Posterior vena cava (tissue), 2 donors: ENCODE measurements at places on chromosomes 5 and 9. TPM values are rescaled to one million over a fixed set of nuclear protein-coding genes. Genes with fewer than 3 reads are reported as not detected.

- no peak for DNase-seq
Measured at GRCh38 chr9:101311758-101312420, 72.9 kb downstream of the BAAT start.

DNA sequence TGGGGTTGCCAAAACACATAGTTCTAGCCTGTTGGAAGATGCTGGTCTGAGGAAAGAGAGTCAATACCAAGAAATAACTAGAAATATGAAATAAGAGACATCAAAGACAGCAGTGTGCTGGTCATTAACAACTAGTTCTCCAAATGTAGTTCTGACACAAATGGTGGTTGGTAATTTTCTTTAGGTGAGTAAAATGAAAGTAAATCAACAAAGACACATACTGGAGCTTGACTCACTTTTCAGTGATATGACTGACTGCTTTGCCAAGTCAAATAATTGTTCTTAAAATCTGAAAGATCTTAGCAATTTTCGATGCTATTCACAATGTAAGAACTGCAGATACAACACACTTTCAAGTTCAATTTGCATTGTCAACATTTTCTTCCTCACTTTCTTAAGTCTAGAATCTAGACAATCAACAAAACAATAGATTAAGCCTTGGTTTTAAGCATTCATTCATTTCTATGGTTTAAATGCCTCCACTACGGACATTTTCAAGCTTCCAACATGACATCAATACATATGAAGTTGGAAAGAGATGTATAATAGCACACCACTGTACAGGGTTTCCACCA is 166.8 kb upstream of the MAP3K1 start:
- DNase-seq = no peak

GRCh38 chr5:92801911-92802310 is 779.1 kb downstream of the NR2F1-AS1 start:
- no peak for DNase-seq

DNA sequence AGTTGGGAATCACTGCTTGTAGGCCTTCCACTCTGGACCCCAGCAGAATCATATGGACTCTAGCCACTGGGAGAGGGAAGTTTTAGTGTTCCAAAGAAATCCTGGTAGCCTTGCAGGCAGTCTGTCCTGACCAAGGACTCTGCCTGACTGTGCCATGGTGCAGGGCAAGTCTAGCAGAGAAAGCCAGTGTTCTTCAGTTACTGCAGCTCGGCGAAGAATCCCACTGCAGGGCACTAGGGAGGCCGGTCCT is 20.3 kb upstream of the MATR3 start:
- no peak for DNase-seq

DNA sequence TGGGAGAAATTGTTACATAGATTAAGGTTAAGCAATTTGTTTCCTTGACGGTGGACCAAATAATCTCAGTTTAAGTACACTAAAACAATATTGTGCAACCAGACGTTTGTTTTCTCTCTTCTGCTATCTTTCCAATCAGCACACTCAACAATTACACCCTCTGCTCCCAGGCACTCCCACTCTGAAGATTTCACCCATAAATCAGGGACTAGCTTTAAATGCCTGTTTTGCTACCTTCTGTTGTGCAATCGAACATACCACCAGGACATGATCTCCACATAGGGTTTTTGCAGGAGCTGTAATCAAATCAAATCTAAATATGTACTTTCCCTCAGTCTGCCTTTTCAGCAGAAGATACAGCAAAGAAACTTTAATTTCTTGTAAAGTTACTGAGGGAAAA is 405.8 kb upstream of the TLE4 start:
- DNase-seq = no peak

DNA sequence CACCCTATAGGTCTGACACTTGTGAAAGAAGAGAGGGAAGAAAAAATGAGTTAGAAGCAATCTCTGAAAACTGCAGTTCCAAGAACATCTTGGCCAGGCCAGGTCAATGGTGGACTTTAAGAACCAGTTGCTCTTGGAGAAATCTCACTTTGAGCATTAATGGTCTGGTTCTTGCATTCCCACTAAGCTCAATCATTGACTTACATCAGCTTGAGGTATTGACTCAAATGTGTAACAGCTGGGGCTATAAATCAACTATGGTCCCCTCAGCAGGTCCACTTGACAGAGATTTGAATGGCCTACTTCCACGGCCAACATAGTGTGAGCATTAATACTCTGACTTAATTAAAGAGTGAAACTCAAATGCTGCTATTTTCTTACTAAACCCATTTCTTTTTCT is 357.8 kb upstream of the RGMB start:
- no peak for DNase-seq

- DNase-seq = peak; percentile 88
Measured at GRCh38 chr9:37998881-37999587, 70.0 kb downstream of the SHB start.

GRCh38 chr5:155633338-155633957 is 619.9 kb downstream of the KIF4B start:
- DNase-seq = no peak

DNA sequence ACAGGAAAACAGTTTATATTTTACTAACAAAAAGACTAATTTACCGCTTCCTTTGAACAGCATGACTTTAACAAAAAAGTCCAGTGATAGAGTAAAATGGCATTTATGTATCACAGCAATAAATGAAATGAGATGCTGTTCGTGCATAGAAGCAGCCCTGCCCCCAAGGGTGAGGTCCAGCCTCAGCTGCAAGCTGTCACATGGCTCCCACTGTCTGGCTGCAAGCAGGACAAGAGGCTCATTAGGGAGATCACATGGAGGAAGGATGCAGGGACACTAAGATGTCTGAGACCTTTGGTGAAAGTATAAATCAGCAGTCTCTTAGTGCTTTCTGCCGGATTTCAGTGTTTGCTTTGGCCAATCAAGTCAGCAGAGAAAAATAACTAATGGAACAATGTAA is 23.0 kb downstream of the GDNF start:
- no peak for DNase-seq

DNA sequence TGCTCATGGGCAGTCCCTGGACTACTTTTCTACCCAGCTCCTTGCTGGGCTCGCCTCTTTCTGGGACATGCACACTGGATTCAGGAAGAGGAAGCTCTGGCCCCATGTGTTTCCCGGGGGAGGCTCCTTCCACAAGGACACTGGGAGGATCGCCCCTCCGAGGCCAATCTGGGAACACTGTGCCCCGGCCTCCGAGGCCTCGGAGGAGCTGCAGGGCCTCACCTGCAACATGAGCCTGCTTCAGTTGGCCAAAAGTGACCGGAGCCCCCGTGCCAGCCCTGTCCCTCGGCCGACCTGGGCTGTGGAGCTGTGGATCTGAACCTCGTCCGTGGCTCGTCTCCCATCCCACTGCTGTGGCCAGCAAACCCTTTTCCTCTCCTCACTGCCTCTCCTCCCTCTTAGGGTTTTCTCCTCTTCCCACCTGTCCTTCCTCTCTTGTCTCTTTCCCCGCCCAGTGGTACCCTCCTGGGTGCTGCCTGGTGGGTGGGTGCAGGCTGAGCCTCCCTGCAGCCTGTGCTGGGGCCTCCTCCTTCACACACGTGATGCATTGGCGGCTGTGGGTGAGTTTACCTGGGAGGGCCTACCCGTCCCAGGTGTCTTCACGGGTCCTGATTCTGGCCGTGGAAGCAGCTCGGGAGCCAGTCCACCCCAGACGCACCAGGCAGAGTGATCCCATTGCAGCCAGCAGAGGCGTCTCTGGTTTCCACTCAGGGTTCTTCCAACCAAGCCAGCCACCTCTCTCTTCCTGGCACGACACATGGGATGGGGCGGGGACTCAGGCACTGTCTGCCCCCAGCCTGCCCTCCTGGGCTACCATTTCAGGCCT is 241.8 kb downstream of the CACNA1B start:
- peak; percentile 79 for DNase-seq

GRCh38 chr5:142753116-142753631 is 17.0 kb upstream of the ARHGAP26 start:
- peak; percentile 80 for DNase-seq

- no peak for DNase-seq
Measured at GRCh38 chr9:17807613-17808282, 228.9 kb downstream of the SH3GL2 start.

GRCh38 chr5:145975001-145975360 is 38.6 kb downstream of the SH3RF2 start:
- no peak for DNase-seq

DNA sequence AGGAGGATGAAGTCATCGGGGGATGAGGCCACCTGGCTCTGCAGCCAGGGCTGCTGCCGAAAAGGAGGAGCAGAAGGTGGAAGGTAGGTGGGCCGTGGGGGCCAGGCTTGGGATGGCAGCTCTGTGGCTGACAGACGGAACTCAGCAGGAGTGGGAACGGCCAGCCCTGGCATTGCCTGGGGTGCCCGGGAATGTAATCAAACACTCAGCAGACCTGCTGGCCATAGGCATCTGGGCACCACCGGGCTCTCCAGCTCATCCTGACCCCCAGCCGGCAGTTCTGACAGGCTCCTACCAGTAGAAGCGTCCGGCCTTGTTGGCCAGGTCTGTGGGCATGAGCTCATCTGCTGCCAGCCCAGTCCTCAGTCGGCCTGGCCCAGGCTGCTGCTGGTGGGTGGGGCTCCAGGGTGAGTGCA is 4.3 kb upstream of the FAT2 start:
- DNase-seq = no peak

GRCh38 chr5:57900381-57900944 is 417.9 kb upstream of the ACTBL2 start:
- no peak for DNase-seq

DNA sequence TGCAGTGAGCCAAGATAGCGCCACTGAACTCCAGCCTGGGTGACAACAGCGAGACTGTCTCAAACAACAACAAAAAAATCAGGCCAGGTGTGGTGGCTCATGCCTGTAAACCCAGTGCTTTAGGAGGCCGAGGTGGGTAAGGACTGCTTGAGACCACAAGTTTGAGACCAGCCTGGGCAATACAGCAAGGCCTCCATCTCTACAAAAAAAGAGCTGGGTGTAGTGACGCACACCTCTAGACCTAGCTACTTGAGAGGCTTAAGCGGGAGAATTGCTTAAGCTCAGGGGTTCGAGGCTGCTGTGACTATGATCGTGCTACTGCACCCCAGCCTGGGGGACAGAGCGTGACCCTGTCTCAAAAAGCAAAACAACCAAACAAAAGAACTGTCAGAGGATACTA is 39.9 kb upstream of the MTMR12 start:
- no peak for DNase-seq

DNA sequence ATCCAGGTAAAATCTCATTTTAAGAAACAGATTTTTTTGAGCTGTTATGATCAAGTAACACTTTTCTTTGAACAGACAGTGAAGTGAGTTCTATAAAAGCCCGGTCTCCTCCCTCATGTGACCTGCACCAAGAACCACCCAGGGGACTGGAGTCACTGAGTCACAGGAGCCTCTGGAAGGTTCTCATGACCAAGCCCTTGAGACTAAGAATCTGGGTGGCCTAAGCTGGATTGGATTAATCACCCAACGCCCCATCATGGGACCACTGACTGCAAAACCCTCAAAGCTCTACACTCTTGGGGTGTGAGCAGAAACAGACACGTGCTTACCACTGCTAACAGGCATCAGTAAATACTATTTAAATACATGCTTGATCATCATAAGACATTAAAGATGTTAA is 48.4 kb downstream of the SECISBP2 start:
- DNase-seq = peak; percentile 14

- no peak for DNase-seq
Measured at GRCh38 chr5:154782812-154783592, 27.8 kb downstream of the LARP1 start.

DNA sequence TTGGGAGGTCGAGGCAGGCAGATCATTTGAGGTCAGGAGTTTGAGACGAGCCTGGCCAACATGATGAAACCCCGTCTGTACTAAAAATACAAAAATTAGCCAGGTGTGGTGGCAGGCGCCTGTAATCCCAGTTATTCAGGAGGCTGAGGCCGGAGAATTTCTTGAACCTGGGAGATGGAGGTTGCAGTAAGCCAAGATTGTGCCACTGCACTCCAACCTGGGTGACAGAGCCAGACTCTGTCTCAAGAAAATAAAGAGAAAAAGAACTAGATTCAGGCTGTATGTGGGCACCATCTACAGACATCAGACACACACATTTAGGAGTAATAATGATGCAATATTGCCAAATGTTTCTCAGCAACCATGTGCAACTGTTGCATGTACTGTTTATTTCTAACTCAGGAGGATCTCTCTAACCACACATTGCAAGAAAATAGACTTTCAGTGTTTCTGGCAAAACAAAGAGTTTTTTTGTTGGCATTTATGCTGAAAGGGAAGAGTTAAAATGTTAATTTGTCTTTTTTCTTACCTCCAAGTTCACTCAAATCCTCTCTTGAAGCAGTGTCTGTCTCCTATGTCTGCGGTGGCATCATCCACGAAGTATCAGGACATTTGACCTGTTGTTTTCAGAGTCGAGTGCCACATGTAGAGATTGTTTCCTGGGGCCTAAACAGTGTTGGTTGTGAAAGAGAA is 5.1 kb upstream of the ORM1 start:
- DNase-seq = no peak

- no peak for DNase-seq
Measured at GRCh38 chr9:112494153-112494552, 7.5 kb downstream of the KIAA1958 start.

DNA sequence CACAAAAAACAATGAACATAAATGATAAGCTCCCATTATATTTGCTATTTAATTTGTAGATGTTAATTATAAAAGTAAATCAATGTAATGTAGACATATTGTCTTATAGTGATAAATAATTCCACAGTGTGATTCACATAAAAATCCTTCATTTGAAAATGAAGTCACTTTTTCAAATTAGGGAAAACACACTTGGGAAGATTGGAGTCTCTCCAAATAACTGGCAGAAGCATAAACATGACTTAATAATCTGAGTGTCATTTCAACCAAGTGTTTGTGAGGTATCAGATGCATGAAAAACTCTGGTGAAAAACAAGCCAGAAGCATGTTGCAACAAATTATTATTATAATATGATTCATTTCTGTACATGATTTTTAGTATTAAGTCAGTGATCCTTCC is 102.2 kb downstream of the CETN3 start:
- DNase-seq = no peak

DNA sequence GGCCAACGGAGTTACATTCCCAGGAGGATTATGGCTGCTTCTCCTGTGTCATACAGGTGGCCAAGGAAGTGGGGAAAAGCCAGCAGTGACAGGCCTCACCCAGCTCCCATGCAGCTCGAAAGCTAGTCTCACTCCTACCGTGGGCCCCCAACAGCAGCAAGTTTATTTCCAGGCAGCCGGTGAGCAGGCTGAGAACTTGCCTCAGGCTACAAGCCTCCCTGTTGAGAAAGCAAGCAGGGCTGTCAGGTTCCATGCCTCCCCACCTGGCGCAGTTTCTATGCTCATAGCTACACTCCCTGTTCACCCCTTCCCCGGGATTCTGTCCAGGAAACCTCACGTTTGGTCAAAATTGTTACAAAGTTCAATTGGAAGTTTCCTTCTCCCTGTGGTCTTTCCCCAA is 27.5 kb upstream of the DNAH5 start:
- DNase-seq = no peak

- no peak for DNase-seq
Measured at GRCh38 chr9:78234810-78235209, 1.1 kb upstream of the CEP78 start.

- no peak for DNase-seq
Measured at GRCh38 chr5:35880156-35880555, 23.5 kb downstream of the IL7R start.

SVEP1 gene
- 113 TPM for total RNA-seq

KLF9 gene
- total RNA-seq = 87.1 TPM

CSF2 gene
- total RNA-seq = not detected

SPAG8 gene
- 0.76 TPM for total RNA-seq

TLX3 gene
- not detected for total RNA-seq

C9 gene
- 0.19 TPM for total RNA-seq

KLF4 gene
- total RNA-seq = 151 TPM

GABRA1 gene
- not detected for total RNA-seq

CD180 gene
- total RNA-seq = 1.4 TPM

CCNI2 gene
- total RNA-seq = not detected
